AG04449 (cell line): ENCODE measurements at places on chromosomes 12 and 14.

- DNase-seq = no peak
These were observed 8.9 kb upstream of the WNT5B start for GRCh38 chr12:1620092-1620491.

GRCh38 chr12:116406529-116406928 is 129.0 kb upstream of the MED13L start:
- peak; percentile 52 for DNase-seq

DNA sequence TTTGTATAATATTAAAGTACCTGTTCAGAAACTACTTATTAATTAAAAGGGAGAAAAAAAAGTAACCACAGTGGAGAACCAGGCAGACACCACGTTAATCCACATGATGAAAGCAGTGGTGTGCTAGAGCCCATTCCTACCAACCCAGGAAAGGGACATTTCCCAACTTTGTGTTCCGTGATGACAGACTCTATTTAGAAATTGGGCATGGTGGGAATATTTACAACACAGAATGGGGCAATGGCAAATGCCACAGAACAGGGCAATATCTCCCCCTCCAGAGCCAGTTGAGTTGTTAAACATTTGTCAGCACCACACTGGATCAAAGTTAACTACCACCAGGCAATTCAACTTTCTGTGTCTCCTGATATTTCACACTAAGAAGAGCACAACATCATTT is 1.2 kb upstream of the HIGD1C start:
- no peak for DNase-seq

- no peak for DNase-seq
These were observed 129.1 kb downstream of the PTPRB start for GRCh38 chr12:70508178-70508577.

- DNase-seq = no peak
These were observed 408.9 kb downstream of the SOX5 start for GRCh38 chr12:23540572-23540971.

DNA sequence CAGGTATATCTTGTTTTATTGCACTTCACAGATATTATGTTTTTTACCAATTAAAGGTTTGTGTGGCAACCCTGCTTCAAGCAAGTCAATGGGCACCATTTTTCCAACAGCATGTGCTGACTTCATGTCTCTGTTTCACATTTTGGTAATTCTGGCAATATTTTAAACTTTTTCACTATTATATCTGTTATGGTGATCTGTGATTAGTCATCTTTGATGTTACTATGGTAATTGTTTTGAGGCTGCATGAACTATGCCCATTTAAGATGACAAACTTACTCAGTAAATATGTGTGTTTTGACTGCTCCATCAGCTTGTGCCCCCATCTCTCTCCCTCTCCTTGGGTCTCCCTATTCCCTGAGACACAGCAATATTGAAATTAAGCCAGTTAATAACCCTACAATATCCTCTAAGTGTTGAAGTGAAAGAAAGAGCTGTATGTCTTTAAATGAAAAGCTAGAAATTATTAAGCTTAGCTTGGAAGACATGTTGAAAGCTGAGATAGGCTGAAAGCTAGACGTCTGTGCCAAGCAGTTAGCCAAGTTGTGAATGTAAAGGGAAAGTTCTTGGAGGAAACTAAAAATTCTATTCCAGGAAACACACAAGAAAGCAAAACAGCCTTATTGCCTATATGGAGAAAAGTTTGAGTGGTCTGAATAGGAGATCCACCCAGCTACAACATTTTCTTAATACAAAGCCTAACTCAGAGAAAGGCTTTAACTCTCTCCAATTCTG is 365.1 kb downstream of the ATP23 start:
- no peak for DNase-seq

DNA sequence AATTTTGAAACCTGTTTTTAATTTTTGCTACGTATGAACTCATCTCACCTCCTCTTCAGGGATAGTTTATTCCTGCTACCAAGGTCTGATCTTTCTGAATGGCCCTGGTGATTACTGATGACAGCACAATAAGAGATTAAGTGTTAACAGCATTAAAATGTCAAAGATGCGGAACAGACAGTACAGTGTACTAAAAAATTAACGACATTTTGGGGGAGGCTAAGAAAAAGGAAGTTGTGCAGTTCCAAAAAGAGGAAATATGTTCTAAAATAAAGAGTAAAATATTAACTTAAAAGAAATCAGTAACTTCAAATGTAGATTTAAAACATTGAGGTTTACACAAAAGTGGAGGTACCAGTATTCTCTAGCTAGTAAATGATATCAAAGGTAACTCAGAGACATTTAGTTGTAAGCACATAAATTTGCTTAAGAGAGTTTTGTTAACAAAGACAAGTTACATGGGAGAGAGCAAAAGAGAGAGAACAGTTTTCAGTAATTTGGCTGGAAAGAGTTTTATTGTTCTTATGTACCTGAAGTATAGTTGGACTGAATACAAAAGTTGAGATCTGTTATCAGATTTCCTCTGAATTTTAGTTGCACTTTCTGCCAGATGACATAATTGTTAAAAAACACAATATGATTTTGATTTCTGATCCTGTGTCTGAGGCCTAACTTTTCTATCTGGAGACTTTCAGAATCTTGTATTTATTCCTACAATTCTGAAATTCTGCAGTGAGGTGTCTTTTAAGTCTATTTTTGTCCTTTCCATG is 4.2 kb upstream of the CLECL1 start:
- no peak for DNase-seq

GRCh38 chr14:66330916-66331315 is 155.3 kb upstream of the CCDC196 start:
- no peak for DNase-seq

DNA sequence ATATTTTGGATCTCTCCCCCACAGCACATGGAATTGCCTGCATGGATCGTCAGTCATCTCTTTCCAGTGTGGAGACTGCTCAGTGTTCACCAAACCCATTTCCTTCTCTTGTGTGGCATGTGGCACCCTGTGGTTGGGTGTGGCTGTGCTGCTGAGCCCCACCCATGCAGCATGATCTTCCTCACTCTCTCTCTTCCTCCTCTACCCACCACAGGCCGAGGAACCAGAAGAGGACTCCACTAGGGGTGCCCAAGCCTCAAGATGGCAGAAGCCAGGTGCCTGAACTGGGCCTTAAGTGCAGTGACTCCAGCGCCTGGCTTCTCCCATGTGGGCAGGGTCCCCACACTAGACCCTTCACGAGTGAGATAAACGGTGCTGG is 66.8 kb upstream of the GPR68 start:
- DNase-seq = no peak

DNA sequence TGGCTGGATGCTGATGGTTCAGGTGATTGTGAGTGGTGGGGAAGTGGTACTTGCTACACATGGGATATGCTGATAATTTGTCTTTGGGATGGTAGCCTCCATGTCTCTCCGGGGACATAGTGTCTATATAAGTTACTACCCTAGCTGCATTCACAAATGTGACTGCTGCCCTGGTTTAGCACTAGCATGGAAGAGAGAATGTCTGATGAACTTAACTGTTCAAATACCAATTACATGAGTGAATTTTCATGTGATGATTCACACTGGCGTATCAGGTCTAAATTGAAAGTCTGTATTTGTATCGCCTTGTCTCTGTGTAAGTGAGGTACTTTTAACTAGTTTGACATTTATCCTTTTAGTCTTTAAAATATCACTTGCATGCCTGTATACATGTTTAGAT is 34.4 kb downstream of the ATF7IP start:
- DNase-seq = no peak

GRCh38 chr12:12070674-12071656 is at the start of gene BCL2L14:
Gene BCL2L14 (plus strand): TSS chr12:12070939. CDS start chr12:12079306, 8,367 bp downstream.
- DNase-seq = no peak

DNA sequence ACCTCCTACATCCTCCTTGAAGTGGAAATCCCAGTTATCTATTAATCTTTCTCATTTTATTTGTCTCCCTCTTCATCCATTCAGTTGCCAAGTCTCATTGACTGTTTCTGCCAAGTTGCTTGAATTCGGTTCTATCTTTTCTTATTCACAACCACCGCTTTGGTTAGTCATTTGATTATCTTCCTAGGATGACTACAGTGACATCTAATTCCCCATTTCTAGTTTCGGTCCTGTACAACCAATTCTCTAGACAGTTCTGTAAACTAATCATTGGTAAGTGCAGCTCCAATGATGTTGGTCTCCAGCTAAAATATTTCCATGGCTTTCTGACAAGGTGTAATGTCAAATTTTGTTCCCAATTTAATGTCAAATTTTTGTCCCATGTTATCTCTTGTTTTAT is 220.1 kb downstream of the ADAMTS20 start:
- DNase-seq = no peak

DNA sequence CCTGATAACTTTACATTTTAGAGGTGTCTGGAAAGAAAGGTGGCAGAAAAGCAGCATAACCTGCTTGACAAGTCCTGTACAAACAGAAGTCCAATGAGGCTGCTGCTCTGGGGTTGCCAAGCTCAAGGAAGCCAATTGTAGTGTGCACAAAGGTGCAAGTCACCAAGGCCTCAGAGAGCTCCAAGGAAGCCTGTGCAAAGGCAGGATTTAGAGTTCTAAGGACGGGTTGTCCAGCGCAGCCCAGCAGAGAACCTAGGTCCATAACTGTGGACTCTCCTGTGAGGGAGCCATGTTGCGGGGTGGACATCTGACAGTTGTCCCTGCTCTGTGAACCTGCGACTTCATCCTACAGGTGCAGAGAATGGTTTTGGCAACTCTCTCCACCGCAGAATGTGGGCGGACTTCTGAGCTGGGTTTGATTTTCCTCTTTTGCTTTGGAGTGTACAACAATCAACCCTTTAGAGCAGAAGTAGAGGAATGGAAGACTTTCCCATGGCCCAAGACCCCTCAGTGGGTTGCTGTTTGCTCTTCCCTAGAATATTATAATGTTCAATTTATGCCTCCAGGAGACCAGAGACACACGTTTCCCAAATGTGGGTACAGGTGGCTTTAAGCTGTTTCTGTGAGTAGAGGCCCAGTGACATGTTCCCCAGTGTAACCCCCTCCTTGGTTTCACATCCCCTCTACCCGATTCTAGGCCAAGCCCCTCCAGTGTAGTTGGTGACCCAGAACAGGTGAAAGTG is 81.0 kb downstream of the ETV6 start:
- no peak for DNase-seq

GRCh38 chr12:108235197-108235984 is 103.7 kb downstream of the CMKLR1 start:
- DNase-seq = no peak

DNA sequence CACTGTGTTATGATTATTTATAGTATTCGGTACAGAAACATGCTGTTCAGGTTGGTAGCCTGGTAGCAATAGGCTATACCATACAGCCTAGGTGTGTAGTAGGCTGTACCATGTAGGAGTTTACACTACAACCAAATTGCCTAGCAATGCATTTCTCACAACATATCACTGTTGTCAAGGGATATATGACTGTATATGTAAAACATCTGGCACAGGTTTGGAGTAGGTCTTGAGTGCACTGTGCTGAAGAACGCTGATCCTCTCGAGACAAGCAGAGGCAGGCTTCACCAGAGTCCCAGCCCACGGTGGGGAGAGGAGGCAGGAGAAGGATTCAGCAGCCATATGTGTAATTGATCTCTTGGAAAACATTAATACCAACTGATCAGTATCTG is 15.0 kb upstream of the TBX5 start:
- no peak for DNase-seq

- DNase-seq = no peak
These were observed 488.8 kb downstream of the ETNK1 start for GRCh38 chr12:23113781-23114180.

DNA sequence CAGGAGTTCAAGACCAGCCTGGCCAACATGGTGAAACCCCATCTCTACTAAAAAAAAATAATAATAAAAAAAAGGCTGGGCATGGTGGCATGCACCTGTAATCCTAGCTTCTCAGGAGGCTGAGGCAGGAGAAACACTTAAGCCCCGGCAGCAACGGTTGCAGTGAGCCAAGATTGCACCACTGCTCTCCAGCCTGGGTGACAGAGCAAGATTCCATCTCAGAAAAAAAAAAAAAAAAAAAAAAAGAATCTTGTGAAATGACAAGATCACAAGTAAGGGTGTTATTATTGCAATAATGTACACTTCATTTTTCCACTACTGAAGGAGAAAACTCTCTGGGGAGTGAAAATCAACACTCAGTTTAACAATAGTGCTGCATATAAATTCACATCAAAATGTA is 8.8 kb upstream of the PTGR2 start:
- DNase-seq = no peak

DNA sequence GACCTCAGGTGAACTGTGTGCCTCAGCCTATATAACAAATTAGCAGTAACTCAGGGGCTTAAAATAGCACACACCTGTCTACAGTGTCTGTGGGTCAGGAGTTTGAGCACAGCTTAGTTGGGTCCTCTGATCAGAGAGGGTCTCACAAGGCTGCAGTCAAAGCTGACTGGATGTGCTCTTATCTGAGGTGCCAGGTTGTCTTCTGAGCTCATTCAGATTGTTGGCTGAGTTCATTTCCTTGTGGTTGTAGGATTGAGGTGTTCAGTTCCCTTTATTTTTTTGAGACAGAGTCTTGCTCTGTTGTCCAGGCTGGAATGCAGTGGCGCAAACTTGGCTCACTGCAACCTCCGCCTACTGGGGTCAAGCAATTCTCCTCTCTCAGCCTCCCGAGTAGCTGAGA is 164.7 kb downstream of the ADCK1 start:
- DNase-seq = no peak

DNA sequence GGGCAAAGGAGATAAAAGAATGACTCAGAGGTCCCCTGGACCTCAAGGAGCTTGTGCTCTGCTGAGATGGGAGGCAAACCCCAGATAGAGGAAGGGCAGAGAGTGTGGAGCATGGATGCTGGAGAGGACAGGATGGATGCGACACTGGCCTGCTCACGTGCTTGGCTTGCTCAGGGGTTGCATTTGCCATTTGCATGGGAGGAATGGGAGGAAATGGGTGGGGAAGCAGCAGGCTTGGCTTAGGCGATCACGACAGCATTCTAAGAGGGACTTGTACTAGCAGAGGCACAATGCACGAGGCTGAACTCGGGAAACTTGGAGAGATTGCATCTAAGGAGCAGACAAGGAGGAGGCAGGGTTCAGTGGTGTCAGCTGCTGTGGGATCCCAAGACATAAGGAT is 19.8 kb downstream of the CD9 start:
- DNase-seq = no peak

GRCh38 chr12:49916129-49916919 is 12.6 kb upstream of the FAIM2 start:
- no peak for DNase-seq

- DNase-seq = no peak
These were observed 1.6 kb upstream of the ATP2B1 start for GRCh38 chr12:89709995-89710872.

- DNase-seq = no peak
These were observed 13.6 kb upstream of the LMO3 start for GRCh38 chr12:16619537-16619936.

- DNase-seq = no peak
These were observed 54.3 kb upstream of the PYGL start for GRCh38 chr14:50998612-50999011.

DNA sequence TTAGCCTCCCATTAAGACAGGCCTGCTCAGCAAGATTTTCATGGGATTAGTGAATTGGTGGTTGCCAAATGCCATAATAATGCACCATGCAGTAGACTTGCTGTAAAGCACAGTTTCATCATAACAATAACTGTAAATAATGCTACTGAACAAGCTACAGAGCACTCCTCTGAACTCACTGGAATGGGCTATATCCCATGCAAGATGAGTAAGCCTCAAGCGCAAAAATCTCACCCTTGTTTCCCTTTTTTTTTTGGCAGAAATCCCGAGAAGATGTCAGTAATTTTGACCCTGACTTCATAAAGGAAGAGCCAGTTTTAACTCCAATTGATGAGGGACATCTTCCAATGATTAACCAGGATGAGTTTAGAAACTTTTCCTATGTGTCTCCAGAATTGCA is 145.9 kb upstream of the HIF1A start:
- DNase-seq = no peak
